ENCODE measurements at places on chromosomes 7 and 10.

- no peak for DNase-seq
Measured at GRCh38 chr7:30524545-30524944, 19.9 kb upstream of the GGCT start.

DNA sequence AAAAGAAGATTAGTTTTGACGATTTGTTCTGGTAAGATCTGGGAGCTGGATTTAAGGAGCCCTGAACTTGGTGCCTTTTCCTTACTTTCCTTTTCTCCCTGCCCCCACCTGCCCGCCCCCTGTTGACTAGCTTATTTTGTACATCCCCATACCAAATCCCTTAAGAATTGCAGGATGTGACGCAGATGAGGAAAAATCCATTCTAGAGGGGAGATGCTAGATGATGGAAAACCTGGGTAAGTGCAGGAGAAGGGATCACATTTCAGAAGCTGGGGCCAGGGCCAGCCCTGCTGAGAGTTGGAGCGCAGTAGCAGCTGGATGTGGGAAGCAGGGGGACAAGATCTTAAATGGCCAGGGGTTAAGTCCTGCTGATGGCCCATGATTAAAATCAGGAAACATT lies 93.9 kb downstream of the CCDC3 start:
- no peak for DNase-seq

DNA sequence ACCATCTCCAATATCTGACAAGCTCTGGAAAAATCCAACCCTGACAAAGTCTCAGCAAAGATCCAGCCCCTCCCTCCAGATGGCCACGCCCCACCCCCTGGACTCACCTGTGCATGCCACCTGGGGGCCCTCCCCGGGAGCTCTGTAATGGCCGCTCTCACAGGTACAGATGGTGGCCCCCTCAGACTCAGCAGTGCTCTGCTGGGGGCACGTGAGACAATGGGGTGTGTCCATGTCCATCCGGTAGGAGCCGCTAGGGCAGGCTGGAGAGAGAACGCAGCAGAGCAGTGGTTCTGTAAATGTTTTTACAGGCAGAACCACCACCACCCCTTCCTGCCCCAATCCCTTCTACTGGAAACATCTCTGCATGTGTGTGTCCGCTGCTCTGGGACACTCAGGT lies 9.5 kb downstream of the EPHA1 start:
- no peak for DNase-seq

GRCh38 chr10:130141460-130141859 lies 5.3 kb downstream of the GLRX3 start:
- no peak for DNase-seq

DNA sequence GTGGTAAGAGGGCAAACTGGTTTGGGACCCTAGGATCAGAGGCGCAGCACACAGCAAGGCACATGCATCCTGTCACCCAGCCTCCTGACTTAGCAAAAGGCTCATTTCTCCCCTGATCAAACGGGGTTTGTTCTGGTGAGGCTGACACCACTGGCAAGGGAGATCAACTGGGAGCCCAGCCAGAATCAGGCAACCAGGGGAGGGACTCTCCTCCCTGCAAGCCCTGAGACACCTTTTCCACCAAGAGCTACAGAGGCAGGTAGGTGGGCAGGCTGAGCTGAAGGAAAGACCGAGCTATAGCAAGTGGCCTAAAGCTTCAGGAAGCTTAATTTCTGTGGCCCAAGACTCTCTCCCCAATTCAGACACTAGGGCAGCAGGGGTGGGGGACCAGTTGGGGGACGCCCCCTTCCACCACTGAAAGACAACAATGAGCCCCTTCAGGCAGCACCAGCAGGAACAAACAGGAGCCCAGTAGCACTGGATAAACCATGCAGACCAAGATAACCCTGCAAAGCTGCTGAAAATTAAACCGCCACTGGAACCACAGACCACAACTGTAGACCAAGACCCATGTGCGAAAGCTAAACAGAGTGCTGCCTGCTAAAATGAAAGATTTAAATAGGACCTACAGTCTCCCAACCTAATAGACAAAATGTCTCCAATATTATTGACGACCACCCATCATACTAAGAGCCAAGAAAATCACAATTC lies 27.1 kb upstream of the SAR1A start:
- no peak for DNase-seq

- no peak for DNase-seq
Measured at GRCh38 chr10:42986633-42987032, 90.2 kb upstream of the RET start.

All from activated gamma-delta T cell treated with Interleukin-2 at 50 U/mL for 16 hours (primary cell).